Left forelimb (tissue), 1 donor: ENCODE measurements at places on chromosomes 1 and 21.

GRCh38 chr1:34839526-34840305, 19.8 kb downstream of the SMIM12 start:
- peak; percentile 45 for DNase-seq

- DNase-seq = no peak
Observed at GRCh38 chr1:44655609-44656008, 18.7 kb downstream of the TMEM53 start.

GRCh38 chr1:13826591-13826990, 126.6 kb downstream of the PRDM2 start:
- no peak for DNase-seq

DNA sequence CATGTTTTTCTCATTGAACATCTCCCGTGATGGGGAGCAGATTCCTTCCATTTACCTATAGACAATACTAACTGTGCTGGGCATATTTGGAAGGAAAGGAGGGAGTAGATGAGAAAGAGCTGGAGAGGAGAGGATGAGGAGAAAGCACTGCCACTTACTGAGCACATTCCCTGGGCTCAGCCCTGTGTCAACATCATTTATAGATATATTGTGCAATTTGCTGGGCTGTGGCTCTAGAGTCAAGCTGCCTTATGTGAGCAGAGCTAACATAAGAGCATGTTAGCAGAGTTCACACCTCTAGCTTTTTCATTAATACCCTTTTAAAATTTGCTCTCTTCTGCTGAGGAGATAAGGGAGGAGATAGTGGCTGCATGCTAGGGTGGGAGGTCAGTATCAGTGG, 22.3 kb upstream of the CD53 start:
- no peak for DNase-seq

DNA sequence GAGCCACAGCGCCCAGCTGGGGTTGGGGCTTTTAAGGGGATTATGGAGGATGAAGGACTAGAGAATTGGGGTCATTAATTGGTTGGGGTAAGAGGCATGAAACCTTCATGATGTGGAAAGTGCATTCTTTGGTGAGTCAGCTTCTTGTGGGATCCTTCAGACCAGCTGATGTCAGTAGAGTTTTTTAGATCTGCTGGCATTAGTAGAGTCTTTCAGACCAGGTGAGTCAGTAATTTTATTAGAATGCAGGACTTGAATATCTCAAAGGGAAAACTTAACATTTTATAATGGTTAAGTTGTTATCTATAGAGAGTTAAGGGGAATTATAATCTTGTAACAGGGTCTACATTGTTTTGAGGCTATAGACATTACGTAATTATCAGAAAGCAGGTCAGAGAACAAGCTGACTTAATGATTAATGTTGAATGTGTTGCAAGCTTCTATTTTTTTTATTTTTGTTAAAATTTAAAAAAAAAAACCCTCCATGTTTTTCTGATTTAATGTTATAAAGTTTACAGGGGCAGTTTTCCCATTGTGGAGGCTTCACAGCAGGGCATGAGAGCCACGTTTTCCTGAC, 160.9 kb upstream of the FMN2 start:
- DNase-seq = no peak

- no peak for DNase-seq
Observed at GRCh38 chr1:62688687-62689085, 500 bp upstream of the DOCK7 start.

DNA sequence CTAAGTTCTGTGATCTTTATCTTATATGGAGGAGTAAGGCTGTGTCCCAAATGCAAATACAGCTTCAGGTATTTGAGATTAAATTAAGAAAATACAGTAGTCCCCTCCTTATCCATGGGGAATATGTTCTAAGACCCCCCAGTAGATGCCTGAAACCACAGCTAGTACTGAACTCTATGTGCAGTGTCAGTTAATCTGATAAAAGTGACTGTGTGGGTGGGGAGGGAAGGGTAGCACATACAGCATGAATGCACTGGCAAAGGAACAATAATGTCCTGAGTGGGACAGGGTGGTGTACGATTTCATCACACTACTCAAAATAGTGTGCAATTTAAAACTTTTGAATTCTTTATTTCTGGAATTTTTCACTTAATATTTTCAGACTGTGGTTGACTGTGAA, 83.1 kb downstream of the HS2ST1 start:
- DNase-seq = no peak
